SIG-M5 (cell line): ENCODE measurements at places on chromosomes 1 and 21.

GRCh38 chr1:58082596-58082995 is 463.9 kb downstream of the OMA1 start:
- DNase-seq: no peak

DNA sequence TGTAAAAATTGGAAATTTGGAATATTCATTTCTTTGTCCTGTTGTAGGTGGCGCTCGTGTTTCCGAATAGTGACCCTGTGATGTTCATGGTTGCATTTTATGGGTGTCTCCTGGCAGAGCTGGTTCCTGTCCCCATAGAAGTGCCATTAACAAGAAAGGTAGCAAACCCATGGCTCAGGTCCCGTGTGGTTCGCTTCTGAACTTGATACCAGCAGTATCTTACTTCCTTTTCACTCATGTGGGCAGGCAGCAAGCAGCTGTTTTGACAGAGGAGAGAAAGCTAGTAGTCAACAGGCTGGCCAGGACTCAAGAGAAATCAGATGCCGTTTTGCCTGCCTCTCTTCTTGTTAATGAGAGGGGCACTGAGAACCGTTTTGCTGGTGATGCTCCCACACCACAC is 72.8 kb downstream of the S100B start:
- no peak for DNase-seq

DNA sequence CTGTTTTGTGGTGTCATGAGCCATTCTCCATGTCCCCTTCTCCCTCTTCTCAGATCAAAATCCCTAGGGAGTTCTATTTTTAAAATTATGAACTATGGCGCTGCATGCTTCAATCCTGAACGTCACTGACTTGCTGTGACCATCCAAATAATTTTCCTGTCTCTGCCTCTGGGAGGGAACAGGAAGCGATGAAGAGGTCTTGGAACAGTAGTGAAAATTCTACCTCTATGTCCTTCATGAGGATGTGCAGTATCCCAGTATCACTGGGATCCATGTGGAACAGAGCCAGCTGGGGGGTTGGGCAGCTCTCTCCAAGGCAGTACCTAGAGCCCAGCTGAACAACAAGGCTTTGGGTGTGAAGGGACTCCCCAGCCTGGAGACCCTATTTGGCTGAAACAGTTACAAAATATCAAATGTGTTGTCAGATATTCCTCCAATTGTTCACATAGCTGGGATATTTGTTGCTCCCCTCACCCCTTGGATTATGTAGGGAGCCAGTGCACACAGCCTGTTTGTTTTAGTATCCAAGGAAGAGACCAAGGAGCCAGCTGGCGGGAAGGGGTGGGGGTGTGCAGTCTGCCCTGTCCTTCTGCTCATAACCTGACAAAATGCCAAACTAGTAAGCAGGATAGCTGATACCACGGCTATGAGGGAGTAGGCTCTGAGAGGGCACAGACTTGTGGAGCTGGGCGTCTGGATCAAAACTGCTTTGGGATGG is 7.6 kb downstream of the DCLRE1B start:
- no peak for DNase-seq

- no peak for DNase-seq
Measured at GRCh38 chr1:9615316-9616063, 26.8 kb downstream of the TMEM201 start.

- no peak for DNase-seq
Measured at GRCh38 chr1:225412321-225412720, 15.5 kb downstream of the LBR start.

DNA sequence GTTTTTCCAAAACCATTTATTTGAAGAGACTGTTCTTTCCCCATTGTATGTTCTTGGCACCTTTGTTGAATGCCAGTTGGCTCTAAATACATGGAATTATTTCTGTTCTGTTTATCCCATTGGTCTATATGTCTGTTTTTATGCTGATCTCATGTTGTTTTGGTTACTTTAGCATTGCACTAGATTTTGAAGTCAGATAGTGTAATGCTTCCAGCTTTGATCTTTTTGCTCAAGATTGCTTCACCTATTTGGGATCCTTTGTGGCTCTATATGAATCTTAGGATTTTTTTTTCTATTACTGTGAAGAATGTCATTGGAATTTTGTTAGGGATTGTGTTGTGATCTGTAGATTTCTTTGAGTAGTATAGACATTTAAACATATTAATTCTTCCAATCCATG is 139.2 kb upstream of the GPR52 start:
- no peak for DNase-seq

DNA sequence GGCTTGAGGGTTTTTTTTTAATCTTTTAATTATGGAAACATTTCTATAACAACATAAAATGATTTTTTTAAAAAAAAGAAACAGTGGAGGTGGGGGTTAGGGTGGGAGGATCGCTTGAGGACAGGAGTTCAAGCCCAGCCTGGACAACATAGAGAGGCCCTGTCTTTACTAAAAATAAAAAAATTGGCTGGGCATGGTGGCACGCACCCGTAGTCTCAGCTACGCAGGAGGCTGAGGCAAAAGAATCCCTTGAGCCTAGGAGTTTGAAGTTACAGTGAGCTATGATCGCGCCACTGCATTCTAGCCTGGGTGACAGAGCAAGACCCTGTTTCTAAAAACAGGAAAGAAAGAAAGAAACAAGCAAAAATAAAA is 32.2 kb upstream of the RNF11 start:
- no peak for DNase-seq

DNA sequence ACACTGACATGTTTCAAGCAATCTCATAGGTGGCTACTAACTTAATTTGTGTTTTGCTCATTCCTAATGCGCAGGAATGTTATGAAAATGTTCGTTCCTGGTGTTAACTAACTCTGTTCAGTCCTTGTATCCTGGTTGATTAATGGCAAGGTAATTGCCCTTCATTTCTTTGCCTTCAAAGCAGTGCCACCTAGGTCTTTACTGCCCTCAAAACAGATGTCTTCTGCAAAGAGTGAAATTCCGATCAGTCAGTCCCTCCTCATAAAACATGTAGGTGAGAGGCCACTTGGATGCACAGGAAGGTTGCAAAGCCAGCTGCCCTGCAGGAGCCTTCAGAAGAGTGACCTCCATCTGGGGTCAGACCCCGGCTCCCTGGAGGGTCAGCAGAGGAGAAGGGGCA is 179.4 kb downstream of the KIF26B start:
- DNase-seq: no peak

- DNase-seq: no peak
Measured at GRCh38 chr1:229758101-229759036, 132.3 kb downstream of the URB2 start.

DNA sequence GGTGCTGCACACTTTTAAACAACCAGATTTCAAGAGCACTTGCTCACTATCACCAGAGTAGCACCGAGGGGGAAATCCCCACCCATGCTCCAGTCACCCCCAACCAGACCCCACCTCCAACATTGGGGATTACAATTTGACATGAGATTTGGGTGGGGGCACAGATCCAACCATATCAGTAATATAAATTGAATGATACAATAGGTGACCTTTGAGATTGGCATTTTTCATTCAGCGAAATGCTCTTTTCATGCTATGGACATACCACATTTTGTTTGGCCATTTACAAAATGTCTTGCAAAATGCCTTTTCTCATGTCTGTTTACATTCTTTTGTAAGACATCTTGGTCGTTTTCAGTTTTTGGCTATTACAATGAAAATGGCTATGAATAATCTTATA is 23.9 kb downstream of the RYR2 start:
- DNase-seq: no peak

- DNase-seq: no peak
Measured at GRCh38 chr1:222081859-222082258, 340.0 kb upstream of the DUSP10 start.

- no peak for DNase-seq
Measured at GRCh38 chr1:40395190-40396175, 22.0 kb downstream of the SMAP2 start.

DNA sequence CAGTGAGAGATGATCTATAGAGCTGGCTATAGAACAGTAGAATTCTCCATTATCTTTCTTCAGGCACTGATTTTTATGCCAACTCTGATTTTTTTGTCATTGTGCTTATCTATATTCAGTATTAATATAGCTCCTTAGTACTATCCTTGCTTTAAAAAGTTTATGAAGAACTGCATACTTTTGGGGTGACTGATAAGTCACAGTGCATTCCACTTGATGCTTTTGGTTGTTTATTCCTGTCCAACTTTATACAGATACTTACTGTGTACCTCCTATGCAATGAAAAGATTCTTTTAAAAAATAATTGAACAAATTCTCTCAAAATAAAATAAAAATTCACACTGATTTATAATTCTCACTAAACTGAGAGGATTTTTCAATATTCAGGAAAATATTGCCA is 71.6 kb downstream of the COL24A1 start:
- no peak for DNase-seq

- no peak for DNase-seq
Measured at GRCh38 chr1:30764939-30765555, 7.5 kb upstream of the LAPTM5 start.
